Vagina (tissue), 2 donors: ENCODE measurements at places on chromosomes 1 and 21.
A peak's percentile ranks its signal among the peaks of the same experiment; 100 is the strongest.

DNA sequence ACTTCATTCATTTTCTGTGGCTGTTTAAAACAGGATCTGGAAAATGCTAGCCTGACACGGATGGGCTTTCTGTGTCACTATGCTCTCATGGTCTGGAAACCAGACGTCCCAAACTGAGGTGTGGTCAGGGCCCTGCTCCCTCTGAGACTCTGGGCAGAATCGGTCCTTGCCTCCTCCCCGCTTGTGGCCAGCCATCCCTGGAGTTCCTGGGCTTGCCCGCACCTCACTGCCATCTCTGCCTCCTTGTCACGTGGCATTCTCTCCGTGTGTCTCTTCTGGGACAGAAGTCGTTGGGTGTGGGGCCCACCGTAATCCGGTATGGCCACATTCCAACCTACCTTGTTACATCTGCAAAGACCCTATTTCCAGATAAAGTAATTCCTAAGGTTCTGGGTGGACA, 10.1 kb upstream of the ACTRT2 start:
- H3K4me3 ChIP-seq = no peak overlapping the region
- H3K27me3 ChIP-seq = no peaks in the 10 kb centered on the region
- no peak for DNase-seq
- H3K4me1 ChIP-seq = no peaks in the 10 kb centered on the region
- no peak overlapping the region for H3K27ac ChIP-seq

DNA sequence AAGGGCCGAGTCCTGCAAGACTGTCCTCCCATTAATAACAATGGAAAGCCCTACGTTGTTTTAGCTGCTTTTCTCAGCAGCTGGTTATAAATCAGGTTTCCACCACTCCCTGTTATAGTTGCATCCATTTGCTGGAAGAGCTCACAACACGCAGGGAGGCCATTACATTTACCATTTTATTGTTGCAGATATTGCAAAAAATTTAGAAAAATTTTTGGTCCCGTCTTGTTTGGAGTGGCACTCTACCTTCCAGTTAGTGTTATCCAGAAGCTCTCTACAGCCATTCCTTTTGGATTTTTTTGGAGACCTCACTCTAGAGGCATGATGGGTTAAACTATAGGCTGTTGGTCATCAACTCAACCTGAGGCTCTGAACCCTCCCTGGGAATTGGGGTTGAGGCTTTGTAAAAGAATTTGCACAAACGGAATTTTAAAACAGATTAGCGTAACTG, 1532.1 kb upstream of the TPTE start:
- H3K27ac ChIP-seq = no peak overlapping the region
- H3K27me3 ChIP-seq = no peaks in the 10 kb centered on the region
- DNase-seq = no peak
- H3K4me1 ChIP-seq = no peaks in the 10 kb centered on the region

- H3K4me1 ChIP-seq = peaks cover 16% of the 10 kb centered on the region
- no peaks in the 10 kb centered on the region for H3K27me3 ChIP-seq
- no peak for DNase-seq
- H3K27ac ChIP-seq = no peak overlapping the region
These were observed 13.6 kb downstream of the LRRC42 start for GRCh38 chr1:53959664-53960250.

DNA sequence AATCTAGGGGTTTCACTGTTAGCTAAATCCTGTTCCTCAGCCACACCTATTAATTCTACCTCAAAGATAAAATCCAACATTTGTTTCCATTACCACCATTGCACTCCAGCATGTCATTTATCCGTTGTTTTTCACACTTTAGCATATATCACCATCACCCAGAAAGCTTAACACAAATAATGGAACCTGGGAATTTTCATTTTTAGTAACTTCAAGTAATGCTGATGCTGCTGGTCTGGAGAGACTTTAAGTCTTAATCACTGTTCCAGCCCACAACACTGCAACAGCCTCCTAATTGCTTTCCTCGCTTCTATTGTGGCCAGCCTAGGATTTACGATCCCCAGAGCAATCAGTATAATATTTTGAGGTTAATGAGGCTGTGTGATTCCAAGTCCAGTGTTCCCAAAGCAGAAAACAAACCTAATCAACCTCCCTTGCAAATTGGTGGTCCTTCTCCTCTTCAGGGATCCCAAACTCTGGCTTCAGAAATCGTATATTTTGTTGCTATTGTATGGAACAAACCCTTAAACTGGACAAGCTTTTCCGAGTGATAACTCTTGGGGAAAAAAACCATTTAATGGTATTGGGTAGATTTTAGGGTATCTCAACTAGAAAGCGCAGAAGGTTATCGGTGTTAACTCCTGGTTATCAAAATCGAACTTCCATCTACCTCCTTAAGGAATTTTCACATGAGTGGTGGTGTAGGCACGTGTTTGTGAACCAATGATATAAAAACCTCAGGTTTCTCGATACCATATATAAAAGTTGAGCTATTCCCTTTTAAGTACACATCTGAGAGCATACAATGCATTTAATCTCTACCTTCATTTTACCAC, 50.0 kb upstream of the BOLA1 start:
- no peaks in the 10 kb centered on the region for H3K36me3 ChIP-seq
- DNase-seq = no peak
- H3K4me3 ChIP-seq = peak overlapping the region; percentile 49
- peaks cover 50% of the 10 kb centered on the region for H3K4me1 ChIP-seq
